ENCODE measurements at places on chromosomes 1 and 21.
A peak's percentile ranks its signal among the peaks of the same experiment; 100 is the strongest.

- no peak for DNase-seq
These were observed 19.8 kb downstream of the RAP1GAP start for GRCh38 chr1:21649315-21649714.

GRCh38 chr1:88998716-88999115 is 6.3 kb upstream of the KYAT3 start:
- DNase-seq, result peak; percentile 12

DNA sequence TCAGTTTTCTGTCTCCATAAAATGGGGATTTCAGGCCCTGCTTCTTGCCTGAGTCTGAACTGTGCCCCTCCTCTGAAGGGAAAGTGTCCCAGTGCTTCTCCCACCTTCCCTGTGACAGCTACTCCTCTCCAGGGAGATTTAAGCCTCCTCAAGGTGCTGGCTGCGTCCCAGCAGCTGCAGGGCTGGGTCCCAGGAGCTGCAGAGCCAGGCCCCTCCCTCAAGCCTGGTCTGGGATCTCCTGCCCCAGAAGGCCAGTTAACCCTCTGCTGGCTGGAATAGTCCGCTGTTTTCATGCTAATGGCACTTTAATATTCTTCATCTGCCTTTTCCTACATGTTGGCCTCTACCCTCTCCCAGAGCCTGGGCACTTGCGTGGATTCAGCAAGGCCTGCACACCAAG is 99.0 kb downstream of the PLXNA2 start:
- no peak for DNase-seq

- no peak for DNase-seq
These were observed 1.7 kb upstream of the LRRC52 start for GRCh38 chr1:165542015-165542631.

GRCh38 chr1:173354937-173355280 is 122.2 kb upstream of the PRDX6 start:
- no peak for DNase-seq

- no peak for DNase-seq
These were observed 361 bp downstream of the TMCC2 start for GRCh38 chr1:205228093-205228521.

DNA sequence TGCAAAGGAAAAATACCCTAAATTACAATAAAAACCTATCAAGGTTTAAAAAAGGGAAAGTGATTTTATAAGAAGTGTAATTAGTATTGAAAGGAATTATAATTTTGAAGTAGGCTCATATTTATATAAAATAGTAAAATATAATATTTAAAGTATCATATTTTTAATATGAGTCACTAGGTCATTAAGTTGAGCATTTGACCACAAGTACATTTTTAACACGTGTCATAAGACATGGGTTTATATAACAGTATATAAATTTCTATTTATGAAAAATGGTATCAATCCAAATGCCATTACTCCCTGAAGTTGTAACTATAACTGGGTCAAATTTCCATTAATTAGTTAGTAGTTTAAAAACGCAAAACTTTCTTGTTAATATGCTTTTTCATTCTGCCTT is 365.9 kb downstream of the COL11A1 start:
- no peak for DNase-seq

Measured in C1 segment of cervical spinal cord (tissue), 14 donors.